ENCODE measurements at places on chromosomes 7 and 10.
A peak's percentile ranks its signal among the peaks of the same experiment; 100 is the strongest.

- no peak for DNase-seq
These were observed 254.2 kb downstream of the MAGI2 start for GRCh38 chr7:79199266-79199665.

DNA sequence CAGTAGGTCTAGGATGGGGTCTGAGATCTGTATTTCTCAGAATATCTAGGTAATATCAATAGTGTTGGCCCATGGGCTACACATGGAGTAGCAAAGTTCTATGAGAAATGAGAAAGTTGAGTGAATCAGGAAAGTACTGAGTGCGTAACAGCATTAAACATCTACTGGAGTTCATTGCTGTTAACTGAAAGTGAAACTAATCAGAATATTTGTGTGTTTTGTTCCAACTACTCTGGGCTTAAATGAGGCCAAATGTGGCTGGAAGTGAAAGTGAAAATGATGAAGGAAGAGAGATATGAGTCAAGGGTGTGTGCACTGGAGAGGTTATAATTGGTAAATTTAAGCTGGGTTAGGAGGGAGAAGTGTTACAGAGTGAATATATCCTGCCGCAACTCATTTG is 46.5 kb downstream of the TMEM106B start:
- no peak for DNase-seq

DNA sequence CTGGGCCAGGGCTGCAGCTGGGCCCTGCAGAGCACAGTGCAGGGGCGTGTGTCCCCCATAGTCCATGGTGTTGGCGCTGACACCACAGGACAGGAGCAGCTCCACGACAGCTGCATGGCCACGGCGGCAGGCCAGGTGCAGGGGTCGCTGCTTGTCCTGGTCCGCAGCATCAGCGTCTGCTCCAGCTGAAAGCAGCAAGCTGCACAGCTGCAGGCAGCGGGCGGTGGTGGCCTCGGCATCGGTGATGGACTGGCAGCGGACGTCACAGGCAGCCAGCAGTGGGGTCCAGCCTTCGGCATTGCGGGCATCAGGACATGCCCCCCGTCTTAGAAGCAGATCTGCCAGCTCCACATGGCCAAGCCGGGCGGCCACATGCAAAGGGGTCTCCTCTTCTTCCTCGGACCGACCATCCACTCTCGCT is 6.0 kb downstream of the ASB10 start:
- DNase-seq = no peak

- DNase-seq = no peak
These were observed 57.1 kb upstream of the TM9SF3 start for GRCh38 chr10:96643920-96644319.

GRCh38 chr7:151174246-151175046 is 7.0 kb upstream of the GBX1 start:
- no peak for DNase-seq

DNA sequence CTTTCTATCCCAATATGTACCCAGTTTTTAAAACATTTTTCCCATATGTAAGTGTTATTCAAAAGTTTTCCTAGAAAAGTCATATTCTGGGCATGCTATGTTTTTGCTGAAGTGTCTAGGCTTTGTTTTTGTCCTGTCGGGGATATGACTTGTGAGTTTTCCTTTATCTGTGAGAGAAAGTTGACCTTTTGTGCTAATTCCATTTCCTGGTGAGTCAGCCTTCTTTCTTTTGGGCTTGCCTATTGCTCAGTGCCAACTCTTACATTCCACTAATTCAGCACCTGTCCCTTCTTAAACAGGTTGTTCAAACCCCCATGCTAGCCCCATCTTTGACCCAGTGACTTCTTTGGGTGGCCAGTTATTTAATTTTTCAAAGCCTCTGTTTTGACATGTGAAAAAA is 146.2 kb downstream of the AHR start:
- DNase-seq = no peak

DNA sequence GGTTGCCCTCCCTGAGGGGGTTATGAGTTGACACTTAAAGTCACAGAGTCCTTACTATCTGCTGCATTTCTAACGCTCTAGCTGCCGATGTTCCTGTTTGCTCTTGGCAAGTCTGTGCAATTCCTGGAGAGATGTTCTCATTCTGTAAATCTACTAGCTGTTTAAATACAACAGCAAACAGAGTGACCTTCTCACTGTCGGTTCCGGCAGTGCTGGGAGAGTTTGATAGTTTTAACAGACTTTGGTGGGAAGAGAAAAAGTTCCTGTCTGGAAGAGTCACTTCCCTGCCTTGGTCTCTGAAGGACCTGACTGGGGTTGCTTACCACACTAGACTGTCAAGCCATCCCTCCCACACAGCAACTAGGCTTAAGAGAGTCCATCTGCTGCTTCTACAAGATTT is 63.3 kb upstream of the ELMO1 start:
- no peak for DNase-seq

DNA sequence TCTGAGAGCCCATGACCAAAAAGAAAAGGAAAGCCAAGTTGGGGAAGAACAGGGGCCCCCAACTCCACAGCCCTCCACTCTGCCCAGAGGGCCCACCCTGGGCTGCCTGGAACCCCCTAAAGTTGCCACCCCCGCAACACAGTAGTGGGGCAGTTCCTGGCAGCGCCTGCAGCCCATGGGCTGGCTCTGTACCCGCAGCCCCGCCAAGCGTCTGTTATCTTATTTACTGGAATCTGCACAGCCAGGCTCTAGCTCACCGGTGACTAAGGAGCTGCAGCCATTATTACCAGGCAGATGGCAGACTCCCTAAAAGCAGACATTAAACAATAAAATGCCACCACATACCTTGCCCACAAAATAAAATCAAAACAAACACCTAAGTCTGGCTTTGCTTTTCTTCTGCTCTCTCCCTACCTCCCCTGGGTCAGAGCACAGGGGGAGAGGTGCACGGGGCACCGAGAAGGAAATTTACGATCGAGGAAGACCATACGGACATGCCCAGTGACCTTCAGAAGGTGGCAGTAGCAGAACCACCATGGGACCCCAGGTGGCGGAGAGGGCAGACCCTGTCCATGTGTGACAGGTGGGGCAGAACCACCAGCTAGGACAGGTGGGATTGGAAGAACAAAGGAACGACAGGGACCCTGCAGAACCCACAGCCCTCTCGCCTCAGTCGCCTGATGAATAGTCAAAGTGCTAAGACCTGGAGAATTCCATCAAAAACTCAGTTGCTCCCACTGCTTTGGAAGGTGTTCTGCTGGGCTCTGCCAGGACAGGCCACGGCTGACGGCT is 66.3 kb downstream of the PRKAG2 start:
- no peak for DNase-seq

DNA sequence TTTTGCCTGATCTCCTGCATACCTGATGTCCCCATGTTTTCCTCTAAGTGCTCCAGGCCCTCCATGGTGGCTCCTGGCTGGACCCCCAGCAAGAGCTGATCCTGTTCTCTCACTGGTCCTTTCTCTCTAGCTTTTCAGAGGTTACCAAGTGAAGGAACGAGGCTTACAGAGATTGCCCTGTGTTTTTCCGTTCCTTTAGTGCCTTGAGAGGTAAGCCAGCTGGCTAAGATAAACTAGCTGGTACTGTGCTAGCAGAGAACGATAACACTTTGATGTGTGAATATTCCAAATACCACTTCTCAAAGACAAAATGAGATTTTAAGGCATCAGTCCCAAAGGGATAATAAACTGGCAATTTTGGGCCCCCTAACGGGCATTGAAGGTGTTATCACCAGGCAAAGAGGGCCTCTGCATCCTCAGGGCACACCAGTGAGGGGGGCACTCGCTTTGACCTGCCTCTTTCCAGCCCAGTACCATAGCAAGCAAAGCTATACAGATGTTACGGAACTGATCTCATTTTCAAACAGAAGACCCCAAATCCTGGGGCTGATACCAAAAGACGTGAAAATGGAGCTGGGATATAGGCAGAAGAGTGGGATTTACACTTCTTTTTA is 8.4 kb upstream of the CCNY start:
- DNase-seq = no peak

DNA sequence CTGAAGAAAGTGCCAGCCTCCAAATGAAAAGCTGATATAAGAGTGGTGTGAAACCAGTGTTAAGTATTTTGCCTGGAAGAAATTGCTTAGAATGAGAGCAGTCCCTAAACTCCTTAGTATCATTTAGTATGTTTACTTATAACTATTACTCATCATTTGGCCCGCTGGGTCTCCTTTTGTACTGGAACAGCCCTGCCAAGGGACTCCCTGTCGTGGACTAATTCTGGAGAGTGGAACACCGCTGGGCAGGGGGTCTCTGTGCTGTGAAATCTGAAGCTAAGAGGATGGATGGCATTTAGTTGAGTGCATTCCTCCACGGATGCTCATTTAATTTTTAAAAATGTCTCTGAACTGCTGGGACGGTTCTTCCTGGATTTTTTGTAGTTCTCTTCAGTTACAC is 889.9 kb upstream of the C7orf33 start:
- no peak for DNase-seq

DNA sequence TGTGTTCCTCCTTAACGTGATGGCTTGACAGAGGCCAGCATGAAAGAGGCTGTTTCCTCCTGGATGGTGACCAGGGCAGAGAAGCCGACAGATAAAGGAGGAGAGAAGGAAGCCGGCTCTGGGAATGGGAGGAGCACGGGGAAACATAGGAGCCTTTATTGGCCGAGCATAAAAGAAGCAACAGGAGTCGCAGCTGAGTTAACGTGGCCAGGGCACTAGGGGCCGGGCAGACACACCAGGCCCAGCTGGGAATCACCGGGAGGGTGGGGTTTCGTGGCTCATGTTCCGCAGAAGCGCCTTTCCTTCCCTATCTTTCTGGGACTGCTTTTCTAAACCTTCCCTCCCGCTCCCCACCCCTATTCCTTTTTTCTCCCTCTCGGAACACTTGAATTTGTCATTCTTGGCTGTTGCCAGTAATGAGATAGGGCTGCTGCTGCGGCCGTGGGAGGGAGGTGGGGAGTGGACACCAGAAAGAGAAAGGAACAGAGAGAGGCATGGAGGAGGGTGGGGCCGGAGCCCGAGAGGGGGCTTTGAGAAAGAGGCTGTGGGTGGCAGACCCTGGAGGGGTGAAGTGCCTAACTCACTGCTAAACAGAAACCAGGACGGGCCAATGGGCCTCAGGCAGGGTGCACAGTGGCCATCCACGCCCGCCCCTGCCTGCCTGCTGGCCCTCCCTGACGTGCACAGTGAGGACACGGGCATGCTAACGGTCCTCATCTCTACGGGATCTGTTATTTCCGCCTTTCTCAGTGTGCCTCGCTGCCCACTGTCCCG is 65.2 kb downstream of the COL13A1 start:
- DNase-seq = no peak

- DNase-seq = peak; percentile 44
These were observed 268.5 kb downstream of the ADK start for GRCh38 chr10:74419491-74419951.

GRCh38 chr7:99380823-99381663 is 6.5 kb downstream of the ARPC1B start:
- no peak for DNase-seq

DNA sequence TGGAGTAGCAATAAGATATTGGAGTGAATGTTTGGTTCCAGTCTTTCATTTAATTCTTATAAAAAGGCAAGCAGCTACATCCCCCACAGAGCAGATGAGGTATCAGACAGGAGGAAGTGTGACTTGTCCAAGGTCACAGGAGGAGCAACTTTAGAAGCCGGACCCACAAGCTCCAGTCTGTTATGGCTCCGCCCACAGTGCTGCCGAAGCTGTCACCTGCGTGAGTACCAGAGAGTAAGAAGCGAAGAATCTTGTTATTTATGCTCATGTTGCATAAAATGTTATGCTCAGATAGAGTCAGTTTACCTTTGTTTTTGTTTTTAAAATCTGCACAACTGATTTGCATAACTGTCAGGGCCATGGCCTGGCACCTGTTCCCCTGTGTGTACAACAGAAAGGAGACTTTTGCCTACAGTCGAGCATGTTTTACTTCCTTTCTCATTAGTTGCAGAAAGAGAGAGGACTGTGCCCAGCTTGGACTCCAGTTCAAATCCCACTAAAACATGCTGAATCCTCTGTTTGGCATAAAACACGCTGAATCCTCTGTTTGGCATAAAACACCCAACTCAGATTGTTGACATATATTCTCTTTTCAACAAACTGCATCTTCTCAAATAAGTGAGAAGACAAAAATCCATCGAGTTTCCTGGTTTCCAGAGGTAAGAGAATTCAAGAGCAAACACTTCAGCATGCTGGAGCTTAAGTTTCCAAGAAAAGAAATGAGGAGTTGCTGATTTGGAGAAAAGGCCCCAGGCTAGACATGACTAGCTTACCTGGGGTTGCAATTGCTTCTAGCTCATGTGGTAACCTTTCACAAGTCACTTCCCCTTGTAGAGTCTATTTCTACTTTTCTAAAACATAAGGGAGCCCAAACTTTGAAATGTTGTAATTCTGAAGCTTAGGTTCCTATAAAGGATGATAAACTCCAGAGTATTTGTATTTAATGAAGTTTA is 409.8 kb upstream of the ZMIZ1 start:
- DNase-seq = no peak

All from Ammon's horn (tissue), 1 donor.